ENCODE measurements at places on chromosomes 13 and 19. TPM values are rescaled to one million over a fixed set of nuclear protein-coding genes. Genes with fewer than 3 reads are reported as not detected.

DNA sequence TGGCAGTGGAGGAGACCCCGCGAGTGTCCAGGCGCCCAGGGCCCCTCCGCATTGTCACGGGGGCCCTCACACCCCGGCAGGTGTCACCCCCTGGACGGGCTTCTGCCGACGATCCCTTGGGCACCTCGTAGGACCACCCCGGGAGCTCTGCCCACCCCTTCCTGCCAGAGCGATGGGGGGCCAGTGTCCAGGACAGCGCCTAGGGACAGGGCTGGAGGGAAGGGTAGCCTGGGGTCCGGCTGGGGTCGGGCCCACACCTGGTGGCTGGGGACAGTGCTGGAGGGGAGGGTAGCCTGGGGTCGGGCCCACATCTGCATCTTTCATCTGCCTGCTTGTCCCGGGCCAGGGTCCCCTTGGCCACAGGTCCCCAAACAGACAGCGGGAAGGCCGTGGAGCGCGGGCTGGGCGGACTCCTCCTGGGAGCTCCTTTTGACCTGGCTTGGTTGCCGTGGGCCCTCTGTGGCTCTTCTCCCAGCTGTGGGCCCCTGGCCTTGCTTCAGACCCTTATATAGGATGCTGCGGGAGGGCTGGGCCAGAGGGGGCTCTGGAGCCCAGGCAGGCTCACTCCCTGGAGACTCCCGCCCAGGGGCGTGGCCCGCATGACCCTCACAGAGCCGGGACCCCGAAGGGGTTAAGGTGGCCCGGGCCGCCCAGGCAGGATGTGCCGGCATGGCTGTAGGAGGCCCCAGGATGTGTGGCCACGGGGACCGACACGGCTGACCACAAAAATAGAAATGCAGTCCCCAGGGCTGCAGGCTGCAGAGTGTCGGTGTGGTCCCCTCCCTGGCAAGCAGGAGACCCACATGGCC is 74.1 kb upstream of the MCF2L start:
- DNase-seq: no peak

- DNase-seq: no peak
Measured at GRCh38 chr13:62920159-62920558, 1504.5 kb upstream of the PCDH20 start.

KLK14 gene
- total RNA-seq: not detected

PLK5 gene
- 0.36 TPM for total RNA-seq
